ENCODE measurements at places on chromosomes 1 and 21.

DNA sequence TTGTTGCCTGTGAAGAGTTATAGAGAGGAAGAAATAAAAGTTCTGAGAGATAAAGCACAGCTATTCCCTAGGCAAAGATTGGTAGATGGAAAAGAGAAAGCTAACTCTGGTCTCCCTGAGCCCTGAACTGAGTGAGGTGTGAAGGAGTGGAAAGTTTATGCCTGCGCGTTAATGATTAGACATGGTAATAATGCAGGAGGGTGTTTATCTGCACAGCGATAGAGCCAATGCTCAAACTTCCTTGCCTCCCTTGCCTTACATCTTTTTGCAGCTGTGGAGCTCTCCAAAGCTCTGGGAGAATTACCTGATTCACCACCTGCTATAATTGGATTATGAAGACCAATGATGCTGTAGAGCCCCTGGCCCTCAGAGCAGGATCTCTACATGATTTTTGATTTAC is 32.8 kb upstream of the CHRM3 start:
- DNase-seq, result no peak

GRCh38 chr1:171739656-171740055 is 2.2 kb downstream of the VAMP4 start:
- no peak for DNase-seq

DNA sequence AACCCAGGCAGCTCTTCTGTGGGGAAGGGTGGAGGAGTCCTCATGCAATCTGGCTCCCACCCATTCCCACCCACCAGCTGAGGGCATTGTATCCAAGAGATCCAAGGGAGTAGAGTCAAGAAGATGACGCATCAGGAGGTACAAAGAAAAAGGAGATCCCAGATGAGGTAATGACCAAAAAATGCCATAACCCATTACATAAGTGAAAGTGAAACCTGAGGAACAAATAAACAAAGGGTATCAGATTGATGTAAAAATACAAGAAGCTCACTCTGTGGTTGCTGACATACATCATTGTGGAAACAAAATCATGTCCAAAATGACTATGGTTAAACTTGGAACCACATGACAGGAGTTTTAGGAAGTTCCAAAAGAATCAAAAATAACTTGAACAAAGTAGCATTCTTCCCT is 42.5 kb downstream of the CCN1 start:
- no peak for DNase-seq

DNA sequence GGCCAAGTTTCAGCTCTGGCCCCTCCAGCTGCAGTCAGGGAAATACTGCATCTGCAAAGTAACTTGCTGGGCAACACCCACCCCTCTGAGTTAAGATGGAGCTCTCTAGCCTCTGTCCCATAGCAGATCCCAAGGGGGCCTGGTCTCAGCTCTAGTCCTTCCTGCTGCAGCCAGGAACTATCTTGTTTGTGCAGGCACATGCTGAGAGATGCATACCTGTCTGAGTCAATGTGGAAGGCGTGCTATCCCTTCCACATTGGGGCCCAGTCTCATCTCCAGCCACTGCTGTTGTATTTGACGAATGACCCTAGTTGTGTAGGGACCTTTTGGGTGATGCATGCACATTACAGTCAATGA is 76.4 kb downstream of the CTH start:
- DNase-seq, result no peak

GRCh38 chr1:167439301-167439988 is 78.9 kb downstream of the CD247 start:
- peak; percentile 36 for DNase-seq

DNA sequence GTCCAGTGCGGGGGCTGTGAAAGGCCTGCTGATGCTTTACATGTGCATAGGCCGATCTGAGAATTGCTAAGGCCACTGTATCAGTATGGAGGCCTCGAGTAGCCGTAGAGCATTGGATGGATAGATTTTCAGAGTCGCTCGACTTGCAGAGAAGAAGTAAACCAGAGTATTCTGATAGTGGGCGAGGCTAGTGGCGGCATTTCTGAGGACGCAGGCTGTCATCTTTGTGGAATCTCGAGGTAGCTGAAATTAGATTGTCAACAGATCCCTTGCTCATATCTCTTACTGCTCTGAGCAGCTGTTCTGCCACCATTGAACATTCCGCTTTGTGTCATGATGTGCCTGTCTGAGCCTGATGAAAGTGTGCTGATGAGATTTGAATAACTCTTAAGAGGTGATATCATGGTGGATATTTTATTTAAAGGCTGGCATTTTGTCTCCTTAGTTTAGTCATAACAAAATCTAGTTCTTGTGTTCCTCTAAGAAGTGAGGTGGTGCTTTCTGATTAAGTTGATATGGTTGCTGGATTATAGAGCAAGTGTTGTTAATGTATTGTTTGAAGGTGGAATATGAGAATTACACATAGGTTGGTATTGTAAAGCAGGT is 1.5 kb downstream of the KIF1B start:
- DNase-seq, result no peak

GRCh38 chr1:53835491-53835890 is 2.6 kb downstream of the NDC1 start:
- no peak for DNase-seq

DNA sequence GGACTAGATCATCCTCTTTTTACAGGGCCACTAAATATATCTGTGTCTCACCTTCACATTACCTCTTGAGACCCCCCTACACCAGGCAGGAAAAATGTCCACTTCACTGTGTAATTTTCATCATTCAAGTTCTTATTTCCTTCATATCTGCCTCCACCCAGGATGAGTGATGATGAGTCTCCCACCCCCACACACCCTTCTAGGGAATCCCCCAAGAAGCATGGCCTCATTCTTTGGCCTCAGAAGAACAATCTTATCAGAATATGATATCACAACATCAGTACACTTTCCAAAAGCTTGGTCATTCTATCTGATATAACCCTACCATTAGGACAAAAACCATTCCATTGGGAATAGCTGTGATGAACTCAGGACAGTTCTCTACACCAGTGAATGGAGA is 170.3 kb upstream of the DUSP10 start:
- DNase-seq, result no peak

- no peak for DNase-seq
Measured at GRCh38 chr21:42474043-42474831, 21.8 kb downstream of the RSPH1 start.

DNA sequence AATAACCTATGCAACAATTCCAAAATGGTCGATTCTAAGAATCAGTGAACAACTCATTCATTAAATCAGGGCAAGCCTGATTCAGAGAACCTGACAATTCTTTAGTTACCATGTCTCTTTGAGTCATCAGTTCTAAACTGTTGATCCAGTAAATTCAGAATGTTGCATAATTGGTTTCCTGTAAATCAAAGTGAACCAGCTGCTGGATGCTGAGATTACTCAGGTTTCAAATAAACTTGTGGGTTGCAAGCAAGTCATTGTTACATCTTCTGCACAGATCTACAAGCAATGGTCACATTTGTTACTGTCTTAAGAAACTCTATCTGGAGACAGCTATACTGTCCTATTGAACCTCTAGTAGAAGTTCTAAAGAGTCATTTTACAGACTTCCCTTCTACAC is 16.5 kb downstream of the PLA2G2D start:
- no peak for DNase-seq

DNA sequence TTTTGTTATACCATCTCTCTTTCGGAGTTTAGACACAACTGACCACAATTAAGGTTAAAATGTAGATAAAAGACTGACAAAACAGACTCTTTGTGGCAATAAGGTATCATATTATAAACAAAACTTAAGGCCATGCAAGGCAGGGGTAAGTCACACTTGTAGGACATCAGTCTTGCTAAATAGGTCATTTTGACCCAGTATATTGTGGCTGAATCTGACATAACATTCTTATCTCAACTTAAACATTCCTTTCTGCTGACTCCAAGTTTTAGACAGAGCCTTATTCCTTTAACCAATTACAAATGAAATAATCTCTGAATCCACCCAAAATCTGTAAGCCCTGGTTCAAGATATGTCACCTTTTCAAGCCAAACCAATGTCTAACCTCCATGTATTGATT is 733.4 kb upstream of the B3GALT2 start:
- no peak for DNase-seq

GRCh38 chr1:198153103-198153502 is 3.7 kb upstream of the NEK7 start:
- DNase-seq, result no peak

GRCh38 chr1:184482136-184482535 is 95.3 kb downstream of the C1orf21 start:
- DNase-seq, result peak; percentile 44
